Fibroblast of skin of right quadriceps (primary cell): ENCODE measurements at places on chromosomes 4 and X.

- DNase-seq: no peak
These were observed 66.1 kb downstream of the KLHL4 start for GRCh38 chrX:87583679-87584078.

- DNase-seq: no peak
These were observed 55.4 kb upstream of the TBC1D14 start for GRCh38 chr4:6854098-6854744.

DNA sequence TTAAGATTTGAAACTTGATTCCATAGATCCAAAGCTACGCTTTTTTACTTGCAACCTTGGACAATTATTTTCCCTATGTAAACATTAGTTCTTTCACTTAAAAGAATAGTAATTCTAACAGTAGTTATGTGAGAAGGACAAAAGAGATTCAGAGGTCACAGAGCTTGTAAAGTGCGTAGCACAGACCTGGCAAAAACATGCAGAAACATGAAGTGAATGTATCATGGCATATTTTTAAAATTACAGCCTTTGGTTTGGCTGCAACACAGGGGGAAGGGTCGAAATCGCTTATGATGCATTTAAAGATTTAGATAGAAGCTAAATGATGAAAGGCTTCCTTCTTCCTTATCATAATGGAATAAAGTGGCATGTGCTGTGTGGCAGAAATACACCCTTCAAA is 1068.8 kb downstream of the ARAP2 start:
- no peak for DNase-seq

- DNase-seq: no peak
These were observed 3.2 kb upstream of the GRSF1 start for GRCh38 chr4:70842761-70843435.

DNA sequence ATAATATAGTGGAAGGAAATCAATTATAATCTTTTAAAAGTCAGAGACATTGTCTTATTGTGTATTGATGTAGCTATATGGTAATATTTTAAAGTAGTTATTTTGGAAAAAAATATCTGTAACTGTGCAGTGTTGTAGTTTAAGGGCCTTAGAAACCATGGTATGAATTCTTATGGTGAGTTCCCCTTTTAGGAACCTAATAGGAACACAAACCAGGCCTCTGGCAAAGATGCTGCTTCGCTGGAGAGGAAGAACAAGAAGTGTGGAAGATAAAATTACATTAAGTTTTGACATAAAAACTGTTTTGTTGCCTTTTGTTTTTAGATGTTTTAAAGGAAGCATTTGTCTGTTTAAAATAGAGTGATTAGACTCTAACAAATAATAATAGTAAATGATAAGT is 10.9 kb upstream of the TMPRSS11D start:
- DNase-seq: no peak
